Activated naive CD8-positive, alpha-beta T cell treated with anti-CD3 and anti-CD28 coated beads for 36 hours (primary cell): ENCODE measurements at places on chromosomes 12 and 14. TPM values are rescaled to one million over a fixed set of nuclear protein-coding genes. Genes with fewer than 3 reads are reported as not detected.

GRCh38 chr12:110349096-110349495 lies 54.4 kb downstream of the ANAPC7 start:
- peaks cover 33% of the 10 kb centered on the region for H3K36me3 ChIP-seq
- H3K27ac ChIP-seq: peak overlapping the region; percentile 80
- no peaks in the 10 kb centered on the region for H3K27me3 ChIP-seq
- peak overlapping the region; percentile 41 for H3K4me3 ChIP-seq
- DNase-seq: no peak

- peaks cover 3% of the 10 kb centered on the region for H3K36me3 ChIP-seq
- no peak for DNase-seq
- no peaks in the 10 kb centered on the region for H3K4me1 ChIP-seq
Measured at GRCh38 chr14:54603362-54603761, 36.4 kb downstream of the SAMD4A start.

DNA sequence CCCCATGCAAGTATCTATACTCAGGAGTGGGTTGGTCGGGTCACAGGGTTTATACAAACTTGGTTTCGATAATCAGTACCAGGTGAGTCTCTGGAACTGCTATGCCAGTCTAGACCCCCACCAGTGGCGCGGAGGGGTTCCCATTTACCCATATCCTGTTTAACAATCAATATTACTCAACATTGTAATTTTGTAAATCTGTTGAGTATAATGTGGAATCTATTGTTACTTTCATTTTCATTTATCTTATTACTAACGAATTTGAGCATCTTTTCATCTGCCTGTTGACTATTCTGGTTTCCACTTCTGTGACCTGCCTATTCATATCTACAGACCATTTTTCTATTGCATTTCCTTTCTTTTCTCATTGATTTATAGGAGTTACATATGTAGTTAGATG lies 275.2 kb upstream of the CRY1 start:
- peak overlapping the region; percentile 95 for H3K27ac ChIP-seq

- H3K4me1 ChIP-seq: no peaks in the 10 kb centered on the region
- H3K4me3 ChIP-seq: no peak overlapping the region
- no peaks in the 10 kb centered on the region for H3K36me3 ChIP-seq
- no peak for DNase-seq
- H3K27me3 ChIP-seq: peaks cover 25% of the 10 kb centered on the region
- no peak overlapping the region for H3K27ac ChIP-seq
Measured at GRCh38 chr14:92886337-92886736, 36.6 kb upstream of the CHGA start.

Gene CIROP
- not detected for total RNA-seq

- no peaks in the 10 kb centered on the region for H3K36me3 ChIP-seq
- H3K27me3 ChIP-seq: no peaks in the 10 kb centered on the region
- H3K4me3 ChIP-seq: no peak overlapping the region
- no peak for DNase-seq
- no peak overlapping the region for H3K27ac ChIP-seq
- peaks cover 16% of the 10 kb centered on the region for H3K4me1 ChIP-seq
Measured at GRCh38 chr12:53174881-53175491, 5.5 kb upstream of the ZNF740 start.

- DNase-seq: no peak
- H3K27me3 ChIP-seq: peaks cover 8% of the 10 kb centered on the region
- no peaks in the 10 kb centered on the region for H3K4me1 ChIP-seq
- no peaks in the 10 kb centered on the region for H3K36me3 ChIP-seq
- H3K4me3 ChIP-seq: no peak overlapping the region
Measured at GRCh38 chr12:62724947-62725451, 210.0 kb downstream of the PPM1H start.
